Cortex of kidney (tissue), 1 donor: ENCODE measurements at places on chromosomes 5 and 9.
A peak's percentile ranks its signal among the peaks of the same experiment; 100 is the strongest.

GRCh38 chr5:109247986-109248385 is 161.8 kb downstream of the PJA2 start:
- no peak for DNase-seq

DNA sequence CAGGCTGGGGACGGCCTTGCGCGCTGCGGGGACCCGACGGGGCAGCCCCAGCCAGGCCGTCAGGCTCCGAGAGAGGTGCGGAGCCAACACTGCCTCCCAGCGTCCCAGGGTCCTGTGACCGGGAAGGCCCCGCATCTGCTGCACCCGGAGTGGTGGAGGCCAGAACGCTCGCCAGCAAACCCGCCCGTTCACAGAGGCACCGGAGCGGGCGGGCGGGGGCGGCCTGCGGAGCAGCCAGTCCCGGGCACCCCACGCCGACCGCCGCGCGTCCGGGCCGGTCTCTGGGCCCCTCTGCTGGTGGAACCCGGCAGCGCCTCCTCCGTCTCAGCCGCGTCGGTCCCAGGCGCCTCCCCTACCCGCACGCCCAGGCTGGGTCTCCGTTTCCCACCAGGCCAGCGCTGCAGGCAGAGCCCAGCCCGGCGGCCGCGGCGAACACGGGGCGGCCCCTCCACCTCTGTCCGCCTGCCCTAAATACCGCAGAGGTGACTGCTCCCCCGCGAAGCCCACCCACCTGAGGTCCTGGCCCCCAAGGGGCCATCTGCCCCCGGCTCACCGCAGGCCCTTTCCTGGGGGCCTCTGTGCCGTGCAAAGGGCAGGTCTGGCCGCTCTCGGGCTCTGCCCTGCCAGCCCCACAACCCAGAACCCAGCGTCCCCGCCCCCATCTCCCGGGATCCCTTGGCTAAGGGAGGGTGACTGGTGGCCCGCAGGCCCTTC is 15.9 kb downstream of the EXD3 start:
- no peak for DNase-seq

- DNase-seq, result no peak
These were observed 23.3 kb downstream of the C5 start for GRCh38 chr9:121026768-121027167.

DNA sequence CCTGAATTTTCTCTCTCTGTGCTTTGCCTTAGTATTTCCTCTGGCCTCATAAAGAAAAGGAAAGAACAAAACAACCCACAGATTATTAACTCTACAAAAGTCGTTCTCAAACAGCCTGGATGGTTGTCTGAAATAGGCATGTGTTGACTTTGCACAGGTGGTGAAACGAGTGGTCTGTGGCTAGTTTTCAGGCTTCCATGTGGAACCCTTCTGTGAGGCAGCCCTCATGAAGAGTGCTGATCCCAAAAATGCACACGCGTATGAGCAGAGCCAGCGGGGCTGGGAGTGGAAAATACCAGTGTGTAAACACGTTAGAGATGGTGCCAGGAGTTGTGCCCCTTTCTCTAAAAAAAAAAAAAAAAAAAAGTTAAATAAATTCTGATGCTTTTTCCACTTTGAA is 4.9 kb upstream of the PSAT1 start:
- no peak for DNase-seq

GRCh38 chr5:172147857-172148256 is 40.2 kb downstream of the STK10 start:
- no peak for DNase-seq

GRCh38 chr5:148826053-148826738 is at the start of gene ADRB2:
Gene ADRB2 (plus strand): TSS chr5:148826611. CDS start chr5:148826832, 221 bp downstream.
- DNase-seq, result peak; percentile 37

- DNase-seq, result no peak
These were observed 19.7 kb upstream of the GRIA1 start for GRCh38 chr5:153470736-153471135.

GRCh38 chr5:139294374-139295165 is 1.0 kb downstream of the MATR3 start:
- peak; percentile 17 for DNase-seq

GRCh38 chr5:82480331-82480730 is 202.2 kb upstream of the RPS23 start:
- DNase-seq, result no peak

DNA sequence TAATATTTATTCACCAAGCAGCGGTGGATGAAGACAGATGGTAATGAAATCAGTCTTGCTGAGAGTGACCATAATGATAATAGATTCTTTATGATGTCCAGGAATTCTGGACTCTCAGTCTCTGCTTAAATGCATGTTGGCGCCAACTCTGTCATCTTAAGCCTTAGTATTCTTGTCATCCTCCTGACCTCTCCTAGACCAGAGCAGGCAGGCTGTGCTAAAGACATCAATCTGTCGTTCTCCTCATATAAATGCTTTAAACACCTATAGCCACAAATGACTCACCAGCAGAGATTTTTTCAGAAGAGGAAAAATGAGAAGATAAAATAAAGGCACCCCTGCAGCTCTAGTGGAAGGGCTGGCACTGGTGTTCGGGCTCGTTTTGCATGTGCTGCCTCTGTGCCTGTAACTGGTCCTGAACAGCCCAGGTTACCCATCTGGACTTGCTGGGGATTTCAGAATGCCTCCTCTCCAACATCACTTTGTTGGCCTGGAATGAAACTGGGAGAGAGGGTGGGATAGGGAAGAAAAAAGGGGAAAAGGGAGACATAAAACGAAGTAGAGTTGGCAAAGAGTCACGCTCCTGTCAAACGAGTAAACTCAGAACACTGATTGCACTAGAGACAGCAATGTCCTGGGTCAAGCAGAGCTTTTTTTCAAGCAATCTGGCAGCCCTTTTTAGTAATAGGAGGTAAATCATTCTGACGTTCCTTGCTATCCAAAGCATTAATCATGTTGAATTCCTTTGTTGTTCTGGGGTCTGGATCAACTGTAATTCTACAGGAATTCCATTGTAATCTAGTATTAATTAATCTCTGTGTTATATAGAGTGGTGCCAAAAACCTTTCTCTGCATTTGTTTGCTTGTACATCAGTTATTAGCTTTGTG is 195.5 kb upstream of the CLINT1 start:
- DNase-seq, result no peak

DNA sequence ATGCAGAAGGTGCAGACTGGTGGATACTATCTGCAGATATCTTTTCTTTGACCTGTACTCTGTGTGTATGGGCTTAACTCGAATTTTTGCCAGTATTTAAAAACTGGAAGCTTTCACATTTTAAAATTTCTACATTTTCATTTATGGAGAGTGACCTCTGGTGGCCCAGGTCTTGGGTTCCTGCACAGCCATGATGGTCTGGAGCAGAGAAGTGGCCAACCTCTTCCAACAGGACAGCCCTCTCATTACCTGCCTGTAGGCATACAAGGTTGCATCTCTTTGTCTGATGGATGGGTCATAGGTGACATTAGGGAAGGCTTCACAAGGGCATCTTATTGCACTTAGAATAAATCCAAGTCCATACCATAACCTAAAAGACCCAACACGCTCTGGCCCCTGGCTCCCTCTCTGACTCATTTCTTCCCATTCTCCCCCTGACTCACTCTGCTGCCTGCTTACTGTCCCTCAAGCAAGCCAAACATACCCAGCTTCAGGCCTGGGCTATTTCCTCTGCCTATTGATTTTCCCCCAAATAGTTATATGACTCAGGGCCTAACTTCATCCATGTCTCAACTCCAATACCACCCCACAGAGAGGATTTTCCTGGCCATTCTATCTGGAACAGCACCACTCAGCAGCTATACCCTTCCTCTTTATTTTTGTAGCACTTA is 113.3 kb upstream of the SLC1A3 start:
- no peak for DNase-seq

GRCh38 chr9:79123415-79123814 is 448.4 kb upstream of the TLE4 start:
- DNase-seq, result no peak
